GM23248 (cell line): ENCODE measurements at places on chromosomes 2 and 18. TPM values are rescaled to one million over a fixed set of nuclear protein-coding genes. Genes with fewer than 3 reads are reported as not detected.

- DNase-seq = no peak
Measured at GRCh38 chr18:47410139-47410538, 158.7 kb upstream of the SKOR2 start.

GRCh38 chr2:172046080-172046678, 39.1 kb upstream of the DLX1 start:
- no peak for DNase-seq

- DNase-seq = no peak
Measured at GRCh38 chr2:135023886-135024485, 23.3 kb downstream of the MAP3K19 start.

IL37 gene
- polyA plus RNA-seq = not detected in 2 replicates

CEBPZOS gene
- 37.7 and 39.9 TPM in 2 replicates for polyA plus RNA-seq

MARS2 gene
- polyA plus RNA-seq = 3.0 and 3.3 TPM in 2 replicates
